Effector CD8-positive, alpha-beta T cell (primary cell): ENCODE measurements at places on chromosomes 5 and 9.
A peak's percentile ranks its signal among the peaks of the same experiment; 100 is the strongest.

DNA sequence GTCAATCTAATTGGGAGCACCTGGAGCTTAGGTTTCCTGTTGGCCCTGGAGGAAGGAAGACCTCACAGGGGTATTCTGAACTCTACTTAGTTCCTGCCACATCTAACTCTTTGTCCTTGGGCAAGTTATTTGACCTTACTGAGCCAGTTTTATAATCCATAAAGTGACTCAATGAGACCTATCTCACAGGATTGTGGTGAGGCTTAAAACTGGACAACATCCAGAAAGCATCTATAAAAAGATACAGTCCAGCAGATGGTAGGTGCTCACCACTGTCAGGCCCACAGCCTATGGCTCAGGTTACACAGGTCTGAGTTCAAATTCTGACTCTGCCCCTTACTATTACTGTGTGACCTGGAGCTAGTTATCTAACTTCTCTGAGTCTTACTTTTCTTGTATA lies 23.3 kb downstream of the KCNV2 start:
- DNase-seq = no peak

GRCh38 chr9:121299467-121300282 lies 31.7 kb downstream of the GSN start:
- DNase-seq = no peak

GRCh38 chr5:142175039-142175438 lies 66.5 kb downstream of the NDFIP1 start:
- no peak for DNase-seq

- no peak for DNase-seq
Observed at GRCh38 chr5:22650511-22650910, 202.6 kb downstream of the CDH12 start.

DNA sequence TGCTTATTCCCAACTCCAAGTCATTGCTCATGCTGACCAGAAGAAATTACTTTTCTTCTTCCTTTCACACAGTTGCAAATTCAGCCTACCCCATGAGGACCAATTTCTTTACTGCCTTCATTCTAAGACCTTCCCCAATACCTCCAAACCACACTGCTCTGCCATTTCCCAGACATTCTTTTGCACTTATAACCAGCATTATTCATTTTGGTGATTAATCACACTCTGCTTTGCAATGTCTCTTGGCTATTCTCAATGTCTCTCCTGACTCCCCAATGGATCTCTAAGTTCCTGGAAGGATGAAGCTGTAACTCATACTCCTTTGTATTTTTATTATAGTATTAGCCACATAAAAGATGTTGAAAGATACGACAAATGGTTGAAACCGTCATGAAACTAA lies 105.7 kb upstream of the RANBP3L start:
- DNase-seq = no peak

GRCh38 chr5:111587728-111588127 lies 75.4 kb upstream of the STARD4 start:
- DNase-seq = no peak

GRCh38 chr5:95644351-95645042 lies 2.1 kb upstream of the RFESD start:
- no peak for DNase-seq

GRCh38 chr9:94870793-94871558 lies 144.5 kb downstream of the AOPEP start:
- DNase-seq = no peak

DNA sequence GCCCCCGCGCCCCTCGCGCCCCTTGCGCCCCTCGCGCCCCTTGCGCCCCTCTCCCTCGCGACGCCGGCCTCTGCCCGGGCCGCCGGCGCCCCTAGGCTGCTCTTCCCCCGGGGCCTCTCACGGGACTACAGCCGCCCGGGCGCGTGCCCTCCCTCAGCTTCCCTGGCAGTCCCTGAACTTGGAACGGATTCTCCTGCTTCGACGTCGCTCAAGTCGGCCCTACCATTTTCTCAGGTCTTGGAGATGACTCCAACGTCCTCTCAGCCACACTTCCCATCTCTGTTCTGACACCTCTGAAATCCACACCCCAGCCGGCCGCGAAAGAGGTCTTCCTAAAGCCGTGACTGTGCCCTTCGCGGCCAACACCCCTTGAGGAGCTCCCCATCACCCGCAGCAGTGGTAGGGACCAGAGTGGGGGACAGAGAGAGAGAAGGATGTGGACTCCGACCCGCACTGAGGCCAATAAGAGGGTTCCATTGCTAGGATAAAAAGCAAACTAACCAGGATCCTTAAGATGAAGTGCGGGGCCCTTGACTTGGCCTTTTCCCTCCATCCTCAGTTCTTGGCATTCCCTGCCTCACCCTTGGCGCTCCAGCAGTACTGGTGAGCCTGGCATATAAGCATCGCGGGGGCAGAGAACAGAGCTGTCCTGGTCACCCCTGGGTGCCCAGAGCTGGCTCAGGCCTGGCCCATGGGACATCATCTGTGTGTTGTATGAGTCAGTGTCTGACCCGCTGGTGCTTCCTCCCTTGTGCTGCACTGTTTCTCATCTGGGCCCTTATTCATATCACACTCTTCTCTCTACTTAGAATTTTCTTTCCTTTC lies 38.6 kb upstream of the GARNL3 start:
- DNase-seq = no peak

DNA sequence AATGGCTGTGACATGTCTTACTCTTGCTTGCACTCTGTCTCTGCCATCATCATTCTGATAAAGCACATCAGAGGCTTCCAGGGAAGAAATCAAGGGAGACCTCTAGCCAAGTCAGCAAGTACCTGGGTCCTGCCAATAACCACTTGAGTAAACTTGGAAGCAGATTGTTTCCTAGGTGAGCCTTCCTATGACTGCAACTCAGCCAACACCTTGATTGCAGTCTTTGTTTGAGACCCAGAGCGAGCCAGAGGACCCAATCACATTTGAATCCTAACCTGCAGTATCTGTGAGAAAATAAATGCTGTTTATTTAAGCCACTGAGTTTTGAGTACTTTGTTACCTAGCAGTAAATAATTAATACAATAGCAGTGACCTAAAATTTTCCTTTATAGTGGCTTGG lies 356.8 kb upstream of the CHD1 start:
- no peak for DNase-seq

DNA sequence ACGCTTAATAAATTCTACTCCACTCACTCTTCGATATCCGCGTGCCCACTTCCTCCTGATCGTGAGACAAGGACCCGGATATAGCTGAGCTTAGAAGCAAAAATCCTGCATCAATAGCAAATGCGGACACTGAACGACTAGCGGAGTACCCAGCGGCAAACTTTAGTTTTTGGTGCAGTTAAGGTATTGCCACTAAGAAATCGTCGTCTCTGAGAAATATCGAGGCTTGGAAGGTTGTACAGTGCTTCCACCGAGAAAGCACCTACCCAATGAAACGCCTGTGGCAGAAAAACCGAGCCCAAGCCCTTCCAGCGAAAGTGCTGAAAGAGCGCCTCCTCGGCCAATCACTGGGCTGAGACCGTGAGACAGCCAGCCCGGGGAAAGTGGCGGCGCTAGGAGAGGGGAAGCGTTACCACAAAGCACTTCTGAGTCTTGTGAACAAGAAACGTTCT lies 32.2 kb downstream of the ANXA2R start:
- peak; percentile 69 for DNase-seq

- DNase-seq = peak; percentile 41
Observed at GRCh38 chr9:125142560-125143376, 560 bp downstream of the SCAI start.

- no peak for DNase-seq
Observed at GRCh38 chr5:154418344-154418820, 27.4 kb upstream of the SAP30L start.

DNA sequence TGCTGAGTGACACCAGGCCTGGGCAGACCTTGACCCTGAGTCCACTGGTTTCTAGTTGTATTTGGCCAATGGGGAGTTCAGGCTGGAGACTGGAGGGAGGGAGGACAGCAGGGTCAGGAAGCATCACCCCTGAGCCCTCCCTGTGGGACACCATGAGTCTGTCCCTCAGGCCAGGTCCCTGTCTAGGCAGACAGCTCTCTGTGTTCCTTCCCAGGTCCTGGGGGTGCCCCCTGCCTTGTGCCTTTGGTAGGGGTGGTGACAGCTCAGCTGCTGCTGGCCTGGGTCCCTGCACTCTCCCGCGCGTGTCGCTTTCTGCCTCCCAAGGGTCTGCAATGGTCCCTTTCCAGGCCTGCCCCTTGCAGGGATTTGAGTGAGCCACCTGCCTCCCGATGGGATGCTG lies 125.5 kb downstream of the OLFM1 start:
- DNase-seq = no peak

GRCh38 chr5:102762095-102762534 lies 7.0 kb downstream of the PAM start:
- DNase-seq = no peak

- DNase-seq = no peak
Observed at GRCh38 chr9:119264165-119264564, 105.1 kb downstream of the BRINP1 start.

DNA sequence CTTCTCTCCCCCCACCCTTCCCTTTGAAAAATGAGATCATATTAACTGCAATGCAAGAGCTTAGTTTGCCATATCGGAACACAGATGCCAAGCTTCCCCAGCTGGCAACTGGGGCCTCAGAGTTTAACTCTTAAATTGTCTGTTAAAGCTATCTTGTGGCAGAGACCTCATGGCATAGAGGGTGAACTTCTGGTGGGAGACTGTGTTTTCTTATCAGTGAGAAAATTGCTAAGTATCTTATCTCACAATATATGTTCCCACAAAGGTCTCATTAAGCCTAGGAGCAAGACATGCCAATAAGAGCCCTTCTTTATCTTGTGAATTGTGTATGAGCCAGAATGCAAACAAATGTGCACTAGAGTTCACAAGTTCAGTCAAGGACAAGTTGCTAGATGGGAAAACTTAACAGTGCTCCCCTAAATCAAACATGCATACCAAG lies 12.3 kb downstream of the NFIB start:
- DNase-seq = no peak

DNA sequence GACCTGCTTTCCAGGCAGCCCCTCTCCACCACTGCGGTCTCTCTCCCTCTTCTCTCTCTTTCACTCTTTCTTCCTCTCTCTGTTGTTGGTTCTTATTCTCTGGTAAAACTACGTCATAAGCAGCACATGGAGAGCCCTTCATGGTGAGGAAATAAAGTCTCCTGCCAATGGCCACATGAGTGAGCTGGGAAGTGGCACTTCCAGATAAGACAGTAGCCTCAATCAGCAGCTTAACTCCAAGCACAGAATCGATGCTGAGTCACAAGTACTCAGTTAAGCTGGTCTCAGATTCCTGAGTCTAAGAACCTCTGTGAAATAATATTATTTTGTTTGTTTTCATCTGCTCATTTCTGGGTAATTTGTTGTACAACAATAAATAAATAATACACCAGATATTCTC lies 500.1 kb downstream of the GABRG2 start:
- no peak for DNase-seq

DNA sequence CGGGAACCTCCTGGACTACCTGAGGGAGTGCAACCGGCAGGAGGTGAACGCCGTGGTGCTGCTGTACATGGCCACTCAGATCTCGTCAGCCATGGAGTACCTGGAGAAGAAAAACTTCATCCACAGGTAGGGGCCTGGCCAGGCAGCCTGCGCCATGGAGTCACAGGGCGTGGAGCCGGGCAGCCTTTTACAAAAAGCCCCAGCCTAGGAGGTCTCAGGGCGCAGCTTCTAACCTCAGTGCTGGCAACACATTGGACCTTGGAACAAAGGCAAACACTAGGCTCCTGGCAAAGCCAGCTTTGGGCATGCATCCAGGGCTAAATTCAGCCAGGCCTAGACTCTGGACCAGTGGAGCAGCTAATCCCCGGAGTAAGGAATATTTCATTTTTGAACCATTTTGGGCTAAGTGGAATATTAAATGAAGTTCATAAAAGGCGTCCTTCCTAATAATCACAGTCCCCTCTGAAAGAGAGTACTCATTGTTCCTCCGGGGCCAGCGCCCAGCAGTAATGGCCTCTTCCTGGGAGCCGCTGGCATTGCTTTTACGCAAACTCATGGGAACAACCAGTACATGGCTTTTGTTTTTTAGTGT lies 23.6 kb downstream of the QRFP start:
- DNase-seq = no peak

DNA sequence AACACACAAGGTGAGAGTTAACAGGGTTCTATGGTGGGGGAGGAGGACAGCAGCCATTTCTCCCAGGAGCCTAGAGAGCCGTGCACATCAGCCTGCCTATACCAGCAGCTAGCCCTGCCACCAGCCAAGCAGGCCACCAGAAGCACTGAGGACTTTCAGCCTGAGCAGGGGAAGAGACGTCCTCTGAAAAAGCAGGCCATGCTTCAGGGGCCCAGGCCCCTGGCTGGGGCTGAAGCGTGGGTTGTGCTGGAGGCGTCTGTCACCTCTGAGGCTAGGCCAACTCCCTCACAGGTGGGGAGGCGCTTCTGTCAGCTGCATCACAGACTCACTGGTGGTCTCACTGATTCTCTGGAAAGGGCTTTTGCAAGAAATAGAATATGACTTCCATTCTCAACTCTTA lies 16.3 kb downstream of the FSTL4 start:
- DNase-seq = no peak

GRCh38 chr9:83535736-83536135 lies 2.5 kb downstream of the FRMD3 start:
- DNase-seq = no peak

GRCh38 chr5:969408-969839 lies 39.2 kb upstream of the NKD2 start:
- no peak for DNase-seq

GRCh38 chr5:71974622-71975021 lies 132.7 kb upstream of the MAP1B start:
- no peak for DNase-seq

DNA sequence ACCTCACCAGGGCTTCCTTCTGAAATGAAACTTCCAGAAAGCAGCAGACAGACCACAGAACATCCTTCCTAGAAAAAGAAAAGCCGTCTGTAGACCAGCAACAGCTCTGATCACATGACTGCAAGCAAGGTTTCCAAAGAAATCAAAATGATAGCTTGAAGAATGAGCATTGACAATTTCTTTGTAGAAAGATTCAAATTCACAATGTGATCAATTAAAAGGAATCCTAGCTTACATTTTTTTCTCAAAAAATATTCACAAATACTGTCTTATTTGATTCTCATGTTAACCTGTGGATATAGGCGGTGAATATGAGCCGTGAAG lies 144.9 kb downstream of the MTX3 start:
- DNase-seq = no peak

DNA sequence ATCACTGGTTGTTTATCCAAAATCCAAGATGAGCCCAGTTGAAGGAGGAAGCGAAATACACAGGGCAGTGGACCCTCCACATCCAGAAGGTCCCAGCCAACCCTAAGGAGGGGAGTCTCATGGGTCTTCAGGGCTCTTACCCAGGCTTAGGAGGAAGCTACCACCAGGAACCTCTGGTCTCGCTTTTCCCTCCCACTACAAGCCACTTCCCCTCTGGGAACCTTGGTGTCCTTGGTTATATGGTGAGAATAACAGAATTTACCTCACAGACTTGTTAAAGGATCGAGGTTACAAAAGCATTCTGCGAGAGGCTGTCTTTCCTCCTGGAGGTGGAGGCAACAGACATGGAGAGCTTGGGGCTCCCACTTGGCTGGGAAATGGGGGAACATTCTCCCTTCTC lies 3.4 kb downstream of the HIGD2A start:
- no peak for DNase-seq

- DNase-seq = no peak
Observed at GRCh38 chr9:9033022-9033421, 1233.4 kb upstream of the DMAC1 start.
